GM12864 (cell line): ENCODE measurements at places on chromosomes 2 and 18.

- DNase-seq, result no peak
Observed at GRCh38 chr18:79812052-79812451, 14.3 kb downstream of the KCNG2 start.

DNA sequence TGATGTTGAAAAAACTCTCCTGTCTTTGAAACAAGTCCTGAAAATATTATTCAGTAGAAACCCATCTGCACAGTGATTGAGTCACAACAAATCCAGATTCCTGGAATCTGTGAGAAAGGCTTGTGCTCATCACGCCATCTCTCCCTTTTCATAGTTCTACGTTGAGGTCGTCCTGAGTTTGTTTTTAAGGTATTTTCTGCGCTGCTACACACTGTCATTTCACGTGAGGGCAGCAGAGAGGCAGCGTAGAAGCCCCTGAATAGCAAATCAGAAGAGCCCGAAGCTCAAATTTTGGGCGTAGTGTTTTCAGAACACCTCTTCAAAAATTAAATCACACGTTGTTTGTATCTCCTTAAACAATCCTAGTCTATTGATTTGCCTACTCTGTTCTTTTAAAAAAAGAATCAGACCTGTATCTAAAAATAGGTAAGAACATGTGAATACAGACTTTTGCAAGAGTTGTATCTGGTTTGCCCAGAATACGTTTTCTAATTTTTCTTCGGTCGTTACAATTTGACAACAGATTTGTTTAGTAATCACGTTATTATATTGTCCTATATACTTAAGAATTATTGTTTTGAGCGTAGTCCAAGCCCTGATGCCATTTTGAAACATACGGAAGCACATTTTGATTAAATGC, 61.6 kb upstream of the SLC38A11 start:
- no peak for DNase-seq

GRCh38 chr2:112835061-112835501, 1.5 kb downstream of the IL1B start:
- no peak for DNase-seq

GRCh38 chr18:76323891-76324290, 171.2 kb downstream of the ZNF516 start:
- no peak for DNase-seq

- DNase-seq, result no peak
Observed at GRCh38 chr2:218028189-218028495, 25.3 kb upstream of the TNS1 start.

- no peak for DNase-seq
Observed at GRCh38 chr18:22932885-22933205, 283 bp upstream of the RBBP8 start.

DNA sequence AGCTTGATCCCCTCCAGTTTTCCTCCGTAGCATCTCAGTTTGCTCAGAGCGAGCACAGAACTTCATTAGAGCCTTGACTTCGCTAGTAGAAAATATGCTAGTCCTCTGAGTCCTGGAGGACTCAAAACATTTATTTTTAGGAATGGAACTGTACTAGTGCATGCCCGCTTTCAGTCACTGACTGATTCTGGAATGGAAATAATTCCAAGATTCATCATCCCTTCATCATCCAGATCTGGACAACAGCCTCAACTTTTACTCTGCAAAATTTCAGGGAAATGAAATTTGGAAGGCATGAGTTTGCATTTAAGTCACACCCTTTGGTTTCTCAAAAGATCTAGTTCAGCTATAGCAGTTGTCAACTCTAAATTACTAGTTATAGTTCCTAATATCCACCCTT, 304.6 kb downstream of the XIRP2 start:
- DNase-seq, result no peak

DNA sequence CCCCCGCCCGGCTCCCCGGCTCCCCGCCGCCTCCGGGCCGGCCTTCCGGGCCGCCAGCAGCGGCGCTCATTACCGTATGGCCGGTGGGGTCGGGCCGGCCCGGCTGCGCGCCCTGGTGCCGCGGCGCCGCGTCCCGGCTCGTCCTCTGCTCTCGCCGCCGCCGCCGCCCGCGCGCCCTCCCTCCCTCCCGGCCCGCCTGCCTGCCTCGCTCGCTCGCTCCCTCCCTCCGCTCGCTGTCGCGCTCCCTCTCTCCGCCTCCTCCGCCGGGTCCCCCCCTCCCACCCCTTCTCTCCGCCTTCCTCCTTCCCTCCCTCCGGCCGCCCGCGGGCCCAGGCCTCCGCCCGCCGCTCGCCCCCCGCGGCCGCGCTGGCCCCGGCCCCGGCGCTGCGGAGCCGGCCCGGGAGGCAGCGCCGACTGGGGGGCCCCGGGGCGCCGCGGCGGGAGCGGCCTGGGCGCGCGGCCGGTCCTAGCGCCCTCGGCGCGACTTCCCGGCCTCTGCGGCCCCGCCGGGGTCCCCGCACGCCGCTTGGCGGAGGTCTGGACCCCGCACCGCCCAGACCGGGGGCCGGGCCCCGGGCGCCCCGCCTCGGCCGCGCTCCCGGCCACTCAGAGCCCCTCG, at the start of gene DNMT3A:
TSS of gene DNMT3A (minus strand) at position 173 of the 619 bp plus-strand sequence. CDS start 27,941 bp downstream, outside the sequence.
- DNase-seq, result no peak

DNA sequence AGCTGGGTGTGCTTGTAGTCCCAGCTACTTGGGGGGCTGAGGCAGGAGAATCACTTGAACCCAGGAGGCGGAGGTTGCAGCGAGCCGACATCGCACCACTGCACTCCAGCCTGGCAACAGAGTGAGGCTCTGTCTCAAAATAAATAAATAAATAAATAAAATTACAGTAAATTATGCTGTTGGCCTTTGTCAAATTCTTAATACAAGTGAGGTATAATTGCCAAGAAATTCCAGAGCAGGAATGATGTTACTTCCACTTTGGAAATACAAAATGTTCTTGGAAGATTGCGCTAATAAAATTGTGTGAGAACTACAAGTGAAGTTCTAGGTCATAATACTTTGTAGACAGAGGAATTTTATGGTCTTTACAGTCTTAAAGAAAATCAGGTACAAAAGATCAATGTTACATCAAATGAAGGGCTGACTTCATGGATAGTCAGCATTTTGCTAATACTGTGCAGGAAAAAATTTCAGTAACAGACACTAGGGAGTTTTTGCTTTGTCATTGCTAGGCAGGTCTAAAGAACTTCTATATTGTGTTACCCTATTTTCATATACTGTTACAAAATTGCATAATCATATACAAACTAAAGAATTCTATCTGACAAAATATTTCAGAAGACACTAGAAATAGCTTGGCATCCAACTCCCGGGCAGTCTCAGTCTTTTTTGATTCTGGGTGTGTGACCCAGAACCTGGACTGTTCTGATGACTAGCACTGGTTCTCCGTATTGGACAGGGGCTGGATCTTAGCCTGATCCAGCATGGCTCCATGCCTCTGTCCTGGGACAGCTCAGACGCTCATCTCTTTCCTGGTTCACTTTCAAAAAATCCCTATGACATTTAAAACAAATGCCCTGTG, 76.0 kb upstream of the STK17B start:
- DNase-seq, result no peak
